ENCODE measurements at places on chromosomes 4 and X. TPM values are rescaled to one million over a fixed set of nuclear protein-coding genes. Genes with fewer than 3 reads are reported as not detected.

Gene RASGEF1B
- total RNA-seq: 2.4 TPM

Gene TXK
- total RNA-seq: 18.5 TPM

Gene RBMXL3
- not detected for total RNA-seq

Gene ERAS
- not detected for total RNA-seq

Gene TRIML1
- not detected for total RNA-seq

Gene ABLIM2
- total RNA-seq: 0.13 TPM

Gene TSPAN5
- 21.8 TPM for total RNA-seq

Gene F9
- not detected for total RNA-seq

Gene LPAR4
- 0.08 TPM for total RNA-seq

Gene HERC5
- 97.0 TPM for total RNA-seq

Gene SPARCL1
- total RNA-seq: not detected

Gene GLRA3
- total RNA-seq: not detected

Gene GAGE12J
- total RNA-seq: not detected

Gene RHOH
- total RNA-seq: 126 TPM

Gene HSD17B11
- 39.5 TPM for total RNA-seq

Gene PCYT1B
- total RNA-seq: 0.25 TPM

Gene EFHC2
- total RNA-seq: 0.63 TPM

Gene NPY2R
- not detected for total RNA-seq

Gene USP17L19
- total RNA-seq: not detected

Gene SLC10A6
- not detected for total RNA-seq

Gene GASK1B
- total RNA-seq: not detected

Gene PCDH19
- not detected for total RNA-seq

Gene FAM156B
- 10.3 TPM for total RNA-seq

Gene TLR2
- 1.1 TPM for total RNA-seq

Gene DKK2
- not detected for total RNA-seq

Gene CLNK
- total RNA-seq: 0.10 TPM

Gene GPC3
- 0.08 TPM for total RNA-seq

Gene FDCSP
- total RNA-seq: not detected

Gene RTL9
- not detected for total RNA-seq

Gene SCML2
- total RNA-seq: 2.5 TPM

Gene HSFX1
- total RNA-seq: 1.1 TPM

Gene FGD1
- total RNA-seq: 0.08 TPM

Gene PPBP
- total RNA-seq: not detected

Gene ADGRA3
- 0.18 TPM for total RNA-seq

Gene OPRPN
- total RNA-seq: not detected

Gene ENPEP
- total RNA-seq: 0.65 TPM

Gene HMX1
- not detected for total RNA-seq

Gene IL13RA2
- not detected for total RNA-seq

Gene NSG1
- 7.0 TPM for total RNA-seq

Gene SMIM14
- total RNA-seq: 7.2 TPM

Gene NAT8L
- total RNA-seq: 0.08 TPM

Gene CENPVL1
- not detected for total RNA-seq

Gene F8A2
- not detected for total RNA-seq

Gene TREX2
- 1.1 TPM for total RNA-seq

Gene PLP1
- total RNA-seq: not detected

Gene ADAM29
- not detected for total RNA-seq

Gene ZC4H2
- total RNA-seq: 11.0 TPM

Gene TBX22
- total RNA-seq: not detected

Gene ATP1B4
- total RNA-seq: not detected

Gene PJA1
- total RNA-seq: 15.4 TPM
